ENCODE measurements at places on chromosomes 7 and 10.
A peak's percentile ranks its signal among the peaks of the same experiment; 100 is the strongest.

DNA sequence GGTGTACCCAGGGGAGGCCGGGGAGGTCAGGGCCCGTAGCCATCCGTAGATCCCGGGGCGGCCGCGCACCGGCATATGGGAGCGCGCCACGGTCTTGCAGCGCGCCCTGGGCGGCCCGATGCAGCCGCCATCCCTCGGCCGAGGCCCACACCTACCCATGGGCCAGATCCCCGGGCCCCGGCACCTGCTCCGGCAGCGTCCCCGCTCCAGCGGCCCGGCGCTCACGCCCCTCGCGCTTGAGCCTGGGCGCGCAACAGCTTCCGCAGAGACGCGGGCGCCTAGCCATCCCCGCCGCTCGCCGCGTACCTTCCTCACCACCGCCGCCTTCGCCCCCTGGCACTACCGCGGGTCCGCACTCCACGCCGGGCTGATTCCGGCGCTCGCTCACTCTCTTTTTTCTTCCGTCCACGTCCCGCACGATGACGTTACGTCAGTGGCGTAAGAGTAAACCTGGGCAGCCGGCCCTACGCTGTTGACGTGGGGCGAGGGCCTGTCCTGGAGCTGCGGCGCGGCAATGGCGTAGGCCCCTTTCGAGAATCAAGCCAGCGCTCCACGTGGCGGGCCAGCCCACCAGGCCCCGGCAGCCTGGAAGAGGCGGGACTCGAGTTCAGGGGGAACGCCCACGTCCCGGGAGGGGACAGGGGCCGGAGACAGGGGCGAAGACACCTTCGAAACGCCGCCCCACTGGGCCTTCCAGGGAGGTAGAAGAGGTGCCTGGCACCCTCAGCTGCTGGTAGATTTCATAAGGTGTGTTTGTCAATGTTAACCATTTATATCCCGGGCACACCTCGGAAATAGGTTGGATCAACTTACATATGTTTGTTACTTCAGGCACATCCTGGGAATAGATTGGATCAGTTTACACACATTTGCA, at the start of gene ALDH18A1:
TSS of gene ALDH18A1 (minus strand) at position 421 of the 874 bp plus-strand sequence. CDS start 3,334 bp downstream, outside the sequence.
- DNase-seq: peak; percentile 78

DNA sequence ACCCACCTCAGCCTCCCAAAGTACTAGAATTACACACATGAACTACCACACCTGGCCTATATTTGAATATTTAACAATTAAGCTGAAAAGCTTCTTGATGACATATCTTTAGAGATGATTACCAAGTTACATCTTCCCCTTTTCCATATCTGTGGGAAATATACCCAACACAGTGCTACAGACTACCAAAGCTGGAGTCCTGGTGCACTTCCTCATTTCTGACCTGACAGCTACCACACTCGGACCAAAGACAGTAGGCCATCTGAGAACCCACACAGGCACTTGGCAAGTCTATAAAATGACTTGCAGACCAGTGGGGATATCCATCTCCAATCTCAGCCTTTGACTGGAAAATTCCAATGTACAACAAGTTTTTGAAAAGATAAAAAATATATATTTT, 270.4 kb upstream of the KLF14 start:
- DNase-seq: no peak

GRCh38 chr7:47153058-47153457, 428.9 kb downstream of the TNS3 start:
- DNase-seq: peak; percentile 76

GRCh38 chr10:60820093-60820754, 41.9 kb downstream of the CDK1 start:
- DNase-seq: no peak

DNA sequence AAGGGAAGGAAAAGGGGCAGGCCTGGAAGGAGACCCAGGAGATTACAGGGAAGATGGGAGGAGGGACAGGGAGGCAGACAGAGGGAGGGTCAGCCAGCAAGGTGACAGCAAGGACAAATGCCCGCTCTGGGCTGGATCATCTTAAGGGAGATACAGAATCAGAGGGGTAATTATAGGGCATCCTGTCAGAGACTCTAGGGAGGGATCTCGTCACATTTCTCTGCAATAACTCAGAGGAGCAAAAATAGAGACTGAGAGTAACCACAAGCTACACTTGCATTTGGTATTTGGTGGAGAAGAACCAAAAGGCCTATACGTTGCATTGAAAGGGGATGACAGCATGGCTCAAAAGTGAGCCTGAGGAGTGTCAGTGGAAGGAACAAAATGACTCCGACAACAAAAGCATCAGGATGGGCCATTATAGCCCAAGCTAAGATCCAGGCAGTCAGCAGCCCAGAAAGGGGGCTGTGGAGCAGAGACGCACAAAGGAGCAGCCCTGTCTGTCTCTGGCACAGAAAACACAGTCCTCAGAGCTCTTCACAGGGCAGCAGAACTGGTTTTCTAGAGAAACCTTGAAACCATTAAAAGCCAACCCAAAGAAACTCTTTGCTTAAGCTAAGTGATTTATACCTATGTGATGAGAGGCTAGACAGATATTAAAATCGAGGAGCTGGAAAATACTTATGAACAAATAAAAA, 430.2 kb upstream of the VSTM2A start:
- DNase-seq: no peak

DNA sequence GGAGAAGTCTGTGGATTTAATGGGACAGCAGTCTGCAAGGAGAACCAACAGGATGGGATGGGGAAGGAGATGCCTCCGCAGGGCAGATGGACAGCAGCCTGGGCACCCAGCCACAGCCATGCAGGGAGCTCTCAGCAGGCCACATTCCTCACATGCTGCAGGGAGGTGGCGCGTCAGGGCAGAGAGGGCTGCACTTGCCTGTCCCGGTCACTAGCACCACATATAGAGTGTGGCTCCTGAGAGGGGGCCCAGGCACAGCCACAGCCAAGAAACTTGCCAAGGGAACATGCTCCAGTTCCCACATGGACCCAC, 86.8 kb upstream of the ZMIZ1 start:
- no peak for DNase-seq

DNA sequence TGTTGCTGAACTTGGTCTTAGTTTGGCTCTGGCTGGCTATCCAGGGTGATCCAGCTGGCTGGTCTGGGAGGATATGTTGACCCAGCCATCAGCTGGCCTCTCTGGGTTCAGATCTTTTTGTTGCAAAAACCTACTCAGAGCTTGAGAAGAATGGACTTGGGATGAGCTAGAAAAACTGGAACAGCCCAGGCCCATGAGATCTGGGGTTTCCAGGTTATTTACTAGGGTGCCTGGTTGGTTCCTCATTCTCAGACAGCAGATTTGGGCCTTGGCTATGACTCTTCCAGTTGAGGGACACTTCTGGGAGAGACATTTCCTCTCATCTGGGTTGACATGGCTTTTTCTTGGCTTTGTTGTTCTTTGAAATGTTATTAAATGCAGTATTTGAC, 116.6 kb downstream of the ADCY1 start:
- no peak for DNase-seq

GRCh38 chr10:124992462-124993344, 50.8 kb downstream of the ZRANB1 start:
- peak; percentile 19 for DNase-seq

DNA sequence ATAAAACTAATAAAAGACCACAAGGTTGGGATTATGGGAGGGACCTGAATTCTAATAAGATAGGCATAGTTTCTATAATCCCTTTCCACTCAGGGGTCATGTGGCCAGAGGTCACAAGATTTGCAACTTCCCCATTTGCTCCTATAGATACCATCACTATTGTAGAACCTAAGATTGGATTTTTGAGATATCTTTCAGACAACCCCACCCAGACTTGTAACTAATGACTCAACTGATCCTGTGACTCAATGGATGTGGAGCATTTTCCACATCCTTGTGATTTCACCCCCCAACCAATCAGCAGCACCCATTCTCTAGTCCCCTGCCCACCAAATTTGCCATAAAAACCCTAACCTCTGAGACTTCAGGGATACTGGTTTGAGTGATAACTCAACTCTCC, 51.9 kb upstream of the PIK3AP1 start:
- DNase-seq: no peak

GRCh38 chr7:84247591-84247990, 53.0 kb upstream of the SEMA3A start:
- no peak for DNase-seq

GRCh38 chr10:110175406-110175805, 32.0 kb upstream of the MXI1 start:
- DNase-seq: no peak

DNA sequence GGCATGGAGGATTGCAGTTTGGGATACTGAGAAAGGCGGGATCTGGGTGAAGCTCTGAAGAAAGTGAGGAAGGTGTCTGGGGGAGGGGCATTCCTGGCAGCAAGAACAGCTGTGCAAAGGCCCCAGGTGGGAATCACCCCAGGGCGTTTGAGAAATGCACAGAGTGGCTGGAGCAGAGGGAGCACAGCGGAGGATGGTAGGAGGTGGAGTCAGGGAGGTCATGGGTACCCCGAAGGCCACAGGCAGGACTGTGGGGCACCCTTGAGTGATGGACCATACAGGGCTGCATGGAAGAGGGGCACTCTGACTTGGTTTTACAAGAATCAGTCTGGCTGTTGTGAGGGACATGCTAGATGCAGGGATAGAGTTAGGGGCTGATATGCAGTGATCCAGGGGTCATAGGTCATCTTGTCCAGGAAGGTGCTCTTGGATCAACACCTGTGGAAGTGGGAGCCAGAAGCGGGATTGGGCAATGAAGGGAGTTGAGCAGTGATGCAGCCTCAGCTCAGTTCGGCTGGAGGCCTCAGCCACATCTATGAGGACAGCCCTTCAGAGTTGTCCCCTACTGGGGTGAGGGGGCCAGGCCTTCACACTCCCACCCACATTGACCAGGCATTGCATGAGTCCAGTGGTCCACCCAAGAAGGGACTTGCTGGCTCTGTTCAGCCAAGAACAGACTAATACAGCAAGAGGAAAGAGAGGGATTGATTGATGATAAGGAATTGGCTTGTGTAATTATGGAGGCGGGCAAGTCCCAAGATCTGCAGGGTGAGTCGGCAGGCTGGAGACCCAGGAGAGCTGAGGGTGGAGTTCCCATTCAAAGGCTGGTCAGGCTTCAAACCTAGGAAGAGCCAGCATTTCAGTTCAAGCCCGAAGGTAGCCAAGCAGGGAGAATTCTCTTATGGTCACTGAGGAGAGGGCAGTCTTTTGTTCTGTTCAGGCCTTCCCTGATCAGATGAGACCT, 48.7 kb downstream of the TSPAN15 start:
- no peak for DNase-seq

- DNase-seq: peak; percentile 27
Observed at GRCh38 chr10:28722065-28722803, 44.9 kb downstream of the BAMBI start.

DNA sequence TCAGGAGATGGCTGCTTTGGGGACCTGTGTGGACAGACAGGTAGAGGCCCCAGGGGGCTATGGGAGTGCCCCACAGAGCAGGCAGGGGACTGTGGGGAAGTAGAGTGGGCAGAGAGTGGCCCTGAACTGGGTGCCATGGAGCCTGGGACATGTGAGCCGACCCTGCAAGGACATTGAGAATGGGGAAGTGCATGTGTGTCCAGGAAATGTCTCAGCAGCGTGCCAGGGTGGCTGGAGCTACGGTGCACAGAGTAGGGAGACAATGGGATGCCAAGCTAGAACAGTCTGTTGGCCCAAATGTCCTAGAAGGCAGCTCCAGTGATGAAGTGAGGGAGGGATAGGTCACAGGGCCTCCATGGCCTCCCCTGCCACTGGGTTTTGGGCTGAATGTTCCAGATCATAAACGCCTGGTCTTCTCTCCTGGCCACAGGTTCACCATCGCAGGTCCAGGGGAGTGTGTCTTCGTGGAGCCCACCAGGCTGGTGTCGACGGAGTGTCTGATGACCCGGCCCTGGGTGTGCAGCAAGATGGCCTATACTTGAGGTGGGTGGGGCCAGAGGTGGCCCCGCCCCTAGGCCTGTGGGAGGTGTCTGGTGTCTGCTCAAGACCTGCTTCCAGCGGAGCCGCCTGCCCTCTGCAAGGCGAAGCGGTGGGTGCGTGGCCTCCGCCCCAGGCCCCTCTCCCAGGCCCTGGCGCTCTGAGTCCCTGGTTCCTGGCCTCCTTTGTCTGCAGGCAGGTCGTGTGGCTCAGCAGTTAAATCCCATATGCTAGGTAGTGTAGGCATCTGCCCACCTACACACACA, 20.5 kb downstream of the CLEC2L start:
- no peak for DNase-seq

- DNase-seq: no peak
Observed at GRCh38 chr7:113698556-113699220, 220.1 kb downstream of the PPP1R3A start.

GRCh38 chr10:83987216-83987615, 152.1 kb upstream of the GHITM start:
- no peak for DNase-seq

DNA sequence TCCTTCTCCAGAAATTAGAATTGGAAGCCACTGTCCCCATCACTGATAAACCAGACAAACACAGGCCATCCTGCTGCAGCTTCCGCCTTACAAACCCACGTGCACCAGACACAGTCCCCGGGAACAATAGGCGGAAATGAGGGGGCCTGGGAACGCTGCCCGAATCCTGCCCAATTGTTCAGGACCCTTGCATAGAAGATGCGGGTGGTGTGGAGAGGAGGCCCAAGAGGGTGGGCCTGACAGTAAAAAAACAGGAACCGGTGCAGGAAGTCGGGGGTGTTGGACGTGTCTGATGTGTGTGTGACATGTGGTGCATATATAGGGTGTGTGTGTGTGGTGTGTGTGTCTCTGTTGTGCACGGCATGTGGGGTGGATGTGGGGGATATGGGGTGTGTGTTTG, 26.5 kb upstream of the CHST15 start:
- no peak for DNase-seq

DNA sequence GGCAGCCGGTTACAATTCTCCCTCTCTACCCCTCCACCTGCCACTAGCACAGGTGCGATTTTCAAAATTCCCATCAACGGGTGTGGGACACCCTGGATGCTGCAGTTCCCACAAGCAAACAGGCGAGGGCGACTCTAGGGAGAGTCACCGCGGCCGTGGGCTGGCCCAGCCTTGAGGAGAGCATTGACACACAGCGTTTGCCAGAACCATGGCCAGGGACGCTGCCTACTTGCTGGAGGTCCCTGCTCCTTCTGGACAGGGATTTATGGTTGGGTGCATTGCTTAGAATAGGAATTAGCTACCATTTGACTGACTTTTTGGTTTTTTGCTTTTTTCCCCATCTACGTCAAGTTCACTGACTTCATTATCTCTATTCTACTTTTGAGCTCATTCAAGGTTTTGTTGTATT, 19.0 kb upstream of the CLDN4 start:
- peak; percentile 46 for DNase-seq

DNA sequence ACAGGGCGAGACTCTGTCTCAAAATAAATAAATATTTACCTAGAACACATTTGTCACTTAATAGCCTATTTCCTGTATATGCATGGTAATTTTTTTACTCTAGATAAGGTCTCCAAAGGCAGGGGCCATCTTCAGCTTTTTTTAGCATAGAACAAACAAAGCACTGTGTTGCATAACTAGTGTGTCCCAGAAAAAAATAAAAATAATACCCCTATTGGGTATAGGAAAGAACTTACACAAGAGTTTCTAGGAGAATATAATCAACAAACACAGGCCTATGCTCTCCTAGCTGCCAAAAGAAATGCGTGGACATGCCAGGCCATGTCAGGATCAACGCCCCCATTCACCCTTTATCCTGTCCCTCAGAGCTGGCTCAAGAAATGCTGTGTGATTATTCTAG, 103.6 kb downstream of the PARD3 start:
- no peak for DNase-seq

- DNase-seq: no peak
Observed at GRCh38 chr7:75953431-75953830, 38.5 kb downstream of the POR start.

Measured in NCI-H1092 (cell line).